ENCODE measurements at places on chromosomes 12 and 14.

- DNase-seq: no peak
Observed at GRCh38 chr14:38108681-38109080, 99.0 kb upstream of the SSTR1 start.

- no peak for DNase-seq
Observed at GRCh38 chr12:104510145-104510872, 53.6 kb downstream of the CHST11 start.

- no peak for DNase-seq
Observed at GRCh38 chr14:90412058-90412457, 15.2 kb downstream of the CALM1 start.

DNA sequence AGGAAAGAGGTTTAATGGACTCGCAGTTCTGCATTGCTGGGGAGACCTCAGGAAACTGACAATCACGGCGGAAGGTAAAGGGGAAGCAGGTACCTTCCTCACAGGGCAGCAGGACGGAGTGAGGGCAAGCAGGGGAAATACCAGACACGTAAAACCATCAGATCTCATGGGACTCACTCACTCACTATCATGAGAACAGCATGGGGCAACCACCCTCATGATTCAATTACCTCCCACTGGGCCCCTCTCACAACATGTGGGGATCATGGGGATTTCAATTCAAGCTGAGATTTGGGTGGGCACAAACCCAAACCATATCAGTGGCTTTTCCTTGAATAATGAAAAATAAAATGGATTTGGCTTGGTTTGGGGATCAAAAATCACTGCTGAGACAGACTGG is 380.5 kb downstream of the VRK1 start:
- no peak for DNase-seq

DNA sequence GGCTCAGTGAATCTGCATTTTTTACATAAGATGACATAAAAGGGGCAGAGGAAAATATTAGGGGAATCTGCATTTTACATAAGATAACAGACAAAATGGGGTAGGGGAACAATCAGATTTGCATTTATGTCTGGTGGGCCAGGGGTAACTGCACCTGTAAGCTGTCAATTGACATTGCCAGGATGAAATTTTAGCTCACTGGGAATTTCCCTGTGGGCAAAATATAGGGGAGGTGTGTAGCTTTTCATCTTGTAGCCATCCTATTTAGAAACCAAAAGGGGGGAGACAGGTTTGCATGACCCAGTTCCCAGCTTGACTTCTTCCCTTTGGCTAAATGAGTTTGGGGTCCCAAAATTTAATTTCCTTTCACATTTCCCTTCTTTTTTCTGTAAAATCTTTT is 3.5 kb downstream of the PCNX4 start:
- no peak for DNase-seq

- no peak for DNase-seq
Observed at GRCh38 chr12:103085541-103085940, 128.1 kb downstream of the ASCL1 start.

- DNase-seq: no peak
Observed at GRCh38 chr12:24152270-24152669, 202.8 kb upstream of the SOX5 start.

DNA sequence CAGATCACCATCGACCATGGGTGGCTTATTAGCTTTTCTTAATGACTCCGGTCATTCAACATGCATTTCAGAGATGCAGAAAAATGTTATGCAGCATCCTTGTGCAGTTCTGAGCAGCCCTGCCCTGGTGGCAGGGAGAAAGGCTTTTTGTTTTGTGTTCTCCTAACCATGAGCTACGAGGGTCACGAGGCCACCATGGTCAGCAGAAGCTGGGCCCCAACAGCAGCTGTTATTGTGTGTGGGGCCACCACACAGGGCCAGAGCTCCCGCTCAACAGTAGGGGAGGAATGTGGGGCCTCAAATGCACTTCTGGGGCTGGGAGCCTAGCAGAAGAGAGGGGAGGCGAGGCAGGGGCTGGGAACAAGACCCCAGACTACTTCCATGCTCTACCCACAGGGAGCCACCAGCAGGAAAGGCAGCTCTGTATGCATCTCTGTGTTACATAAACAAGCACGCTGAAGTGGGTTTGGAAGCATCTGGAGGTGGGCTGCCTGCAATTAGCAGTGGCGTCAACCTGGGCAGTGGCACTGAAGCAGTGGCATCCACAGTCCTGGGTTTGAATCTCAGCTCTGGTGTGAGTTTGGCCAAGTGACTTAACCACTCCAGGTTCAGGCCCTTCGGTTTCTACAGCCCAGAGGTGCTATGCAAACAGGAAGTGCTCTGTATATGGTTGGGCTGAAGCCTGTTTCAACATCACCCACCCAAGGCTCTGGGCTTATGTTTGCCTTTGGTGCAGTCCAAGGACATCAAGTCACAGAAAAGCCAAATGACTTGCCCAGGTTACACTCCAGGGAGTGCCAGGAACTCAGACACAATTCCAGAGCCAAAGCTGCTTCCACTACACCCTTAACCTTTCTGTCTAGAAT is 16.3 kb downstream of the GLTP start:
- no peak for DNase-seq

DNA sequence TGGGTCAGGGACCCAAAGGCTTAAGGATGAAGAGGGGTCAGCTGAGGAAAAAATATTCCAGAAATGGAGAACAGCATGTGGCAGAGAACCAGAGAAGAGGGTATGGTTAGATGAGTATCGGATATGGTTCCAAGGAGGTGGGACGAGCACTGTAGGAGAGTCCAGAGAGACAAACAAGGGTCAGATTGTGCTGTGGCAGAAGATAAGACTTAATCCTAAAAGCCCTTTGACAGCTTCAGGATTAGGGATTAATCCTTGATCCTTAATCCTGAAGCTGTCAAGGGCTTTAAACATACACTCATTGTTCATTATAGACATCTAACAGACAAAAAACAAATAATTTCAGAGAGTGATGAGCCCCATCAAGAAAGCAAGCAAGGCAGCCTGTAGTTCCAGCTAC is 124.0 kb downstream of the SPTSSA start:
- no peak for DNase-seq

- no peak for DNase-seq
Observed at GRCh38 chr14:101596742-101597141, 35.4 kb downstream of the DIO3 start.

- DNase-seq: no peak
Observed at GRCh38 chr12:104360157-104360556, 56.6 kb downstream of the EID3 start.

DNA sequence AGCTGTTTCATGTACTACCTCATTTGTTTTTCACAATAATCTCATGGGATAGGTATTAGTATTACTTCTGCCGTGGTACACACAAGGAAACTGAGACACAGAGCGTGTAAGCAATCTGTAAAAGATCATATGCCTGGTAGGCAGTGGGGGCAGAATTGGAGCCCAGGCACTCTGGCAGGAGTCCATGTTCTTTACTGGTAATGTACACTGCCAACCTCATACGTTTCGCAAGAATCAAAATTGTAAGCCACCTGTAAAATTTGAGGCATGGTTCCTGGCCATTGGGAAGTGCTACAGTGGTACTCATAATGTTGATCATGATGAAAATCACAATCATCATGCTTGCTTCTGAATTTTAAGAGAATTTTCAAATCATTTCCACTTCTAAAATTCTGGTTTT is 40.7 kb downstream of the TMTC1 start:
- DNase-seq: no peak

DNA sequence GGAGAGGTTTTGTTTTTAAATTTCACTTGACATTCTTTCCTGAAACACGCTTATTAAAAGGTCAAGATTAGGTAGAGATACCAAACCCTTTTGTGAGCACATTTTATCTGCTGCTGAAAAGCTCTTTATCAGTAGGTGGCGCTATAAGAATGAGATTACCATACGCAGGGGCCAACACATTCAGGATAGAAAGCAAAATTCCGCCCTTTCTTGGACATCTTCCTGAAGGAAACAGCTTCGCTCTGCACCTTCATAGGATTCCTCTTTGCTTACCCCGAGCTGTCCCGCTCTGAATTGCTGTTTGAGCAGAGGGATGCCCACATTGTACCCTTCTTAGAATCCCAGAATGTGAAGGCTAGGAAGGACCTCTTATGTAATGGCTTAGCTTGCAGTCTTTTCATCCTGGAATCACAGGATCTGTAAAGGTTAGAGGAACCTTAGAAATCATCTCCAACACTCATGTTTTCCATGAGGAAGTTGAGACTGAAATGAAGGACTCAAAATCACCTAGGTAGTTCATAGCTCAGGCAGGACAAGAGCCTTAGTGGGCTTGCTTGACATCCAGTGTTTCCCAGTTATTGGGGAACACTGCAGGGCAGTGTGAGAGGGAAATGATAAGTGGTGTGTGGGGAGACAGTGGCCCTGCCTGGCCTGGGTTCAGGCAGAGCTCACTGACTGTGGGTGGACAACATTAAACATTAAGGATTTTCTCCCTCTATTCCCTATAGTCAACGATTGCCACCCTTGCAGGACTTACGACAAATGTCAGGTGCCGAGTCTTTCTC is 38.7 kb upstream of the CRY1 start:
- no peak for DNase-seq

GRCh38 chr12:87511371-87511770 is 517.8 kb downstream of the C12orf50 start:
- no peak for DNase-seq

GRCh38 chr12:5203274-5203673 is 159.6 kb downstream of the KCNA5 start:
- no peak for DNase-seq

DNA sequence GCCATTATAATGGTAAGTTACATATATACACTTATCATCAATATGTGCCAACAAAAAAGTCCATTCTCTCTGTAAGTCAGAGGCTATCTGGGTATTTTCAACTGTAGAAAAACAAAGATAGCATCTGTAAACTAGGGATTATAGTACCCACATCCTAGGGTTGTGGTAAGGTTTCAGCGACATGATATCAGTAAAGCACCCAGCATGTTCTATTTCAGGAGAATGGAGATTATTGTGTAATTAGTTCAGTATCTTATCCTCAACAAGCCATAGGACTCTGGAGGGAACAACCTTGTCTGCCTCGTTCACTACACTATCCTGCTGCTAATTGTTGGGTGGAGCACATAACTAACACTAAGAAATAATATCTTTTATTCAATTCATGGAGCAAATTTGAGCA is 19.7 kb upstream of the CKAP4 start:
- DNase-seq: no peak

DNA sequence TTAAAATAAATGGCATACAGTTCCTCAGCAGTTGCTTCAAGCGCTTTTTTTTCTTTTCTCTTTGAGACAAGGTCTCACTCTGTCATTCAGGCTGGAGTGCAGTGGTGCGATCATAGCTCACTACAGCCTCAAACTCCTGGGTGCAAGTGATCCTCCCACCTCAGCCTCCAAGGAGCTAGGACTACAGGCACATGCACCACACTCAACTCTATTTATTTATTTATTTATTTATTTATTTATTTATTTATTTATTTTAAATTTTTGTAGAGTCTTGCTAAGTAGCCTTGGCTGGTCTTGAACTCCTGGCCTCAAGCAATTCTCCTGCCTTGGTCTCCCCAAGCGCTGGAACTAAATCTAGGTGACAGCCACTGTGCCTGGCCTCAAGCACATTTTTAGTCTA is 132.0 kb downstream of the MED13L start:
- no peak for DNase-seq

DNA sequence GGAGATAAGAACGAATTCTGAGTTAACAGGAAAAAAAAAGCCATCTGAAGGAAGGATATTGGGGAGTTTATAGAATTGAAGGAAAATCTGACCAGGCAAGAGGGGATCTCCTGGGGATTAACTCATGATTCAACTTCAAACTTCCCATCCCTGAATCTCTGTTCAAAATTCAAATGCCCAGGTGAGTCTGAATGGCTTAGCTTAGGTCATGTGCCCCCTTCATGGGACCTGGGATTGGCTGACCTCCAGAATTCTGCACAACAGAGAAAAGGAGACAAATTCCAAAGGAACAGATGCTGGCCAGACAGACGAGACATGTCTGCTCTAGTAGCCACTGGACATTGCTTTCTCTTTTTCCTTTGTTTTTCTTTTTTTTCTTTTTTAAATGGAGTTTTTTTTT is 26.2 kb upstream of the TMED10 start:
- DNase-seq: no peak

- no peak for DNase-seq
Observed at GRCh38 chr12:43333644-43334043, 218.4 kb downstream of the ADAMTS20 start.

GRCh38 chr12:98783420-98783819 is 138.3 kb downstream of the APAF1 start:
- no peak for DNase-seq

DNA sequence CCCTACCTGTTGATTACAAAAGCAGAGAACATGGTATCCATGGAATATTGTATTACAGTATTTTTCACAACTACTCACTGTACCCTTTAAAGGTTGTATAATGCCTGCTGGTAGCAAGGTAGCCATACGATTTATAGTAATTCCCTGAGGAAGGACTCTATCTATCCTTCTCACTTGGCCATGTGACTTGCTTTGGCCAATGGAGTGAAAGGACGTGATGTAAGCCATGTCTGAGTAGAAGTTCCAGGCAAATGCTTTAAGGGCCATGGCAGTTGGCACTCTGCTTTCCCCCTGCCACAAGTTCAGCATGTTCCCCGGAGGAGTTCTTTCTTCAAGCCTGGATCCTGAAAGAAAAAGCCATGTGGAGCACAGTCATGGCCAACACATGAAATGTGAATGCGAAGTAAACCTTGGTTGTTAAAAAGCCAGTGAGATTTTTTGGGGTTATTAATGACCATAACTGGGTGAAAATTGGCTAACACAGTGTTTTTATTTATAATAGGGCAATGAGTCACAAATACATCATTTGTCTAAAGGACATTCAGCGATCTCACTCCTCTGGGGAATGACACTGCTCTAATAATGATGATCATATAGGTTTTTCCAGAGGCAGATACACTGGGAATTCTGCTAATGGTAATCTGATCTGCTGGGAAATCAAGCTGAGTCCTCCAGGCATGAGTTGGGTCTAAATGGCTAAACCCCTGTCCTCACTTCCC is 67.4 kb upstream of the SLC38A2 start:
- DNase-seq: no peak

- no peak for DNase-seq
Observed at GRCh38 chr12:68267892-68268396, 14.5 kb upstream of the IL22 start.

GRCh38 chr14:74299061-74299545 is 3.6 kb downstream of the ABCD4 start:
- DNase-seq: no peak

GRCh38 chr14:54672688-54673087 is 105.8 kb downstream of the SAMD4A start:
- no peak for DNase-seq

GRCh38 chr14:56660677-56661389 is 81.2 kb downstream of the TMEM260 start:
- DNase-seq: no peak
